ENCODE measurements at places on chromosomes 11 and 22.

DNA sequence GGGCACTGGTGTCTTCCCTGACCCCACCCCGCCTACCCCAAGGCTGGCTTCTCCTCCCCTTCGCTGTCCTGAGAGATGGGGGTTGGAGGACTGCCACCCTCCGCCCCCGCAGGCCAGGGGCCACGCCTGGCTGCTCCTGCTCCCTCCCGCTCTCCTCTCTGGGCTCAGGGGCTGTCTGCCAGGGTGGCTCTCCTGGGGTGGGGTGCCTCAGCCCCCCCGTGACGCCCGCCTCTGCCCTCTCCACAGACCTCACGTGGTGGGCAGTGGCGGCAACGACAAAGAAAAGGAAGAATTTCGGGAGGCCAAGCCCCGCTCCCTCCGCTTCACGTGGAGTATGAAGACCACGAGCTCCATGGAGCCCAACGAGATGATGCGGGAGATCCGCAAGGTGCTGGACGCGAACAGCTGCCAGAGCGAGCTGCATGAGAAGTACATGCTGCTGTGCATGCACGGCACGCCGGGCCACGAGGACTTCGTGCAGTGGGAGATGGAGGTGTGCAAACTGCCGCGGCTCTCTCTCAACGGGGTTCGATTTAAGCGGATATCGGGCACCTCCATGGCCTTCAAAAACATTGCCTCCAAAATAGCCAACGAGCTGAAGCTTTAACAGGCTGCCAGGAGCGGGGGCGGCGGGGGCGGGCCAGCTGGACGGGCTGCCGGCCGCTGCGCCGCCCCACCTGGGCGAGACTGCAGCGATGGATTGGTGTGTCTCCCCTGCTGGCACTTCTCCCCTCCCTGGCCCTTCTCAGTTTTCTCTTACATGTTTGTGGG, 8.1 kb downstream of the RCOR2 start:
- no peak for DNase-seq

DNA sequence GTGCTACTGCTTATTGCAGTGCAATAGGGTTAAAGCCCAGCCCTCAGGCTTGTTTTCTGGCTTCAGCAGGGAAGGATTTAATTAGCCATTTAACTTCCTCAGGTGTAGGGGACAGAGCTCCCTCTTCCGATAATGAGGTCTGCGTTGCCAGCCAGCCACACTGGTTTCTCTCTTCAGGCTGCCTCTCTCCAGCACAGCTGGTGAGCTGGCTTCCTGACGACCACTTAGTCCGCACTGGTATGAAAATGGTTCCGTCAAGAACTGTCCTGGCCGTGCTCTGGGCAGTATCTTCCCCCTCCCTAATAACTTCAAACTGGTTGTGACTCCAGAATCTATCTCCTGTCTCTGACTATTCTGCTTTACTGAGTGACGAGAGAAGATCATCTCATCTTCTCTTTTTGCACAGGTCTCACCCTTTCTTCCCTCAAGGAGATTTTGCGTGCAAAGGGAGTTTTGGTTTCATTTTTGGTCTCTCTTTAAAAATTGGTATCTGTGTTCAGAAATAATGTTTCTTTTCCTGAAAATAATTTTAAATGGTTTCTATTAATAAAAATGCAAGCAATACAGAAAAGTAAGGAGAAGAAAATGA, 49.2 kb downstream of the CNTN5 start:
- DNase-seq, result no peak

GRCh38 chr22:47213571-47214230, 451.3 kb downstream of the TBC1D22A start:
- DNase-seq, result no peak

DNA sequence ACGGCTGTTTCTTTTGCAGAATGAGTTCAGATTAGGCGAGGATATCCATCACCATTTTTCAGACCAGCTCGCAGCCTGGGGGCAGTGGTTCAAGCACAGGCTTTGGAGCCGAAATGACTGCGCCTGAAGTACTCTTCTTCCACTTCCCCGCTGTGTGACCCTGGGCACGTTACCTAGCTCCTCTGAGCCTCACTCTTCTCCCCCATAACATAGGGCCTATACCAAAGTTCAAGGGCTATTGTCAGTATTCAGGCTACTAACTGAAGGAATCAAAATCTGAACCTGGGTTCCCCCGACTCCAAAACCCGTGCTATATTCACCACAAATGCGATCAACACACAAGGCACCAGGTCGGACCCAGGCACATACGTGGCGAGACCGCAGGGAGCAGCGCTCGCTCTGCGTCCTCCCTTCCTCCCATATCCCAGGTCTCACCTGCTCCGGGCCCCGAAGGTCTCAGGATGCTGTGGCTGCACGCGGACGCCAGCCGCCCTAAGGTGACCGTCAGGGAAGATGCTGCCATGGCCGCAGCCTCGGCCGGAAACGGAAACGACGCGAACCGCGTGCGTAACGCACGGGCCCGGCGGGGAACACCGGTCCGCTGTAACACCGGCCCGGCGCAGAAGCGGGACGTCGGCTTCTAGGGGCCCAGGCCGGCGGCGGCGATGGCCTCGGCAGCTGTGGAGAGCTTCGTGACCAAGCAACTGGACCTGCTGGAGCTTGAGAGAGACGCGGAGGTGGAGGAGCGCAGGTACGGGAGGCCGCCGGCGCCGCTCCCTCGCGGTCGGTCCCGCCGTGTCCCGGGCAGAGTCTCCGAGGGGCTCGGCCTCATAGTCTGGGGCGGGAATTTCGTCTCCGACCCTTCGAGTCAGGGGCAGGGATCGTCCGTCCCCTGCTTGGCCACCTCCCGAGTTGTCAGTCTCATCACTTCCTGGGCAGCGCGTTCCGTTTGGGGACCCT, at the start of the genes IGHMBP2 and MRPL21:
IGHMBP2 (plus strand) TSS at position 604 of the 960 bp plus-strand sequence; CDS start at position 666, 62 bp downstream.
MRPL21 (minus strand) TSS at position 545 of the 960 bp plus-strand sequence; CDS start at position 523, 22 bp downstream.
- peak; percentile 76 for DNase-seq

- no peak for DNase-seq
Measured at GRCh38 chr11:115159207-115159606, 345.0 kb downstream of the CADM1 start.

DNA sequence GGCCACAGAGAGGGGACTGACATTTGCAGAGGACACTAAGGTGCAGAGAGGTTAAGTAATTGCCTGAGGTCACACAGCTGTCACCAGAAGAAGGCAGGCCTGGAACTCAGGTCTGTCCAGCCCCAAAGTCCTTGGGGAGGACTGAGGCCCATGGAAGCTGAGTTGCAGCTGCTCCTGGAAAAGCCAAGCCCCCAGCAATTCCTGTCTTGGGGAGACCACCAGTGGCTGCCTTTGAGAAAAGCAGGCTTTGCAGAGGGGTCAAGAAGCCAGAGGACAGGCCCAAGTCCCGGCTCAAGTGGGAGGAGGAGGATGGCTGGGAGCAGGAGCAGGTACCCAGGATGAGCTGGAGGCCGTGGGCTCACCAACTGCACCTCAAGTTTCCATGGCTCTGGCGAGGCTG, 3.4 kb downstream of the NFAM1 start:
- DNase-seq, result no peak

GRCh38 chr11:10973416-10973815, 115.6 kb upstream of the ZBED5 start:
- no peak for DNase-seq

DNA sequence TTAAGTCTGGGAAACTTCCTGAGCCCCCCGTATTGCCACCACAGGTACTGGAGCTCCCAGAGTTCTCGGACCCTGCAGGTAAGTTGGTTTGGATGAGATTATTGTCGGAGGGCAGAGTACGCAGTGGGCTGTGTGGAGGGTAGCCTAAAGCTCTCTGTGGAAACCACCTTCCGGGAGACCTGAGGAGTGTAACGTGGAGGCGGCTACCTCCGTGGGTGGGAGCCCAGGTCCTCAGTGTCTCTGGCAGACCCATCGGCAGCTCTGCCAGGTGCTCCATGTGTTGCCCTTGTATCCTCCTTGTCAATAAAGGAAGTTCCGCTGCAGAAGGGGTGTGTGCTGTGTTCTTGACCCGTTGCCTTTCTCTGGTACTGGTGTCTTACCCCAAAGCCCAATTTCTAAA, 61.4 kb downstream of the SYT13 start:
- DNase-seq, result no peak

DNA sequence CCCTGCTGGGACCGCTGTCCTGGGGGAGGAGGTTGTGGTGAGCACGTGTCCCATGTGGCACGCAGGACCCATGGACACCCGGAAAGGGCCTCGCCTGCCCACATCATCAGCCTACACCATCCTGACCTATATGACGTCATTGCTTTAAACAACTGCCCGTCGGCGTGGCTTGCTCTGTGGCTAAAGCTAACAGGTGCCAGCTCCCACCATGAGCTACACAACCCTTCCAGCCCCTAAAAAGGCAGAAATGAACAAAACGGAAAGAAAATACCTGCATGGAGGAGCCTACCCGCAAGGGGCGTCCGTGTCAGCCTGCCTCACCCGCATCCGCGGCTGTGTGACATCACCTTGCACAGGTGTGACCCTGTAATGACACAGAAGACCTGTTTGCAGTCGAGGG, 481.8 kb downstream of the BRD1 start:
- no peak for DNase-seq

DNA sequence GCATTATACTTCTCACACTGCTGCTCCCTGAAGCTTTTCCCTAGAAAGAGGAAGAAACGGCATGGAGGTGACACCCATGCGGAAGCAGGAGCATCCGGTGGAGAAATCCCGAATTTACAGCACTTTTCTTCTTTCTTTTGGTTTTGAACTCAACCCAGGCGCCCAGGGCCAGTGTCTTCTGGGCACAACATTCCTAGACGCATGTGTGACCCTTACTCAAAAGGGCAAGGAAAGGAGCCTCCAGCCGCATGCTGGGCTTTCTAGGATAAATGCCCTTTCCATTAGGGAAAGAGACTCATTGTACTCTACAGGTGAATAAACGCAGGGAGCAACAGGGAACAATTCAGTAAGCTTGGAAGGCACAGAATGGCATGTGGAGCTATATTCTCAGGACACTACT, 19.5 kb downstream of the ADAMTS8 start:
- DNase-seq, result no peak

DNA sequence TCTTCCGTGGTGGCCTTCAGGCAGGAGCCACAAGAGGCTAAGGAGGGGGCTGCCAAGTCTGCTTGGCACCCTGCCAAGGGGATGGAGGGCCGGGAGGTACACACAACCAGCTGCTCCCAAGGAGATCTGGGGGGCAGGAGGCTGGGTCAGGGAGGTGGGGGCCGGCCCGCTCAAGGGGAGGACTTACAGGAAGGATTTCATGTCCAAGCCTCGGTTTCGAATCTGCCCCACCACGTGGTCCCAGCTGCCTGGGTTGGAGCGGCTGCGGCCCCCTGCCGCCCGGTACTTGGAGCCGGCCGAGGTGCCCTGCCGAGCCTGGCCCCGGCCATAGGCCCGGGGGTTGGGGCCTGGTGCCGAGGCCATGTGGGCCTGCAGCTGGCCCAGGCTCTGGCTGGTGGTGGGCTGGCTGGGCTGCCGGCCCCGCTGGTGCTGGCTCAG, 33.5 kb downstream of the LRRC10B start:
- DNase-seq, result peak; percentile 82

DNA sequence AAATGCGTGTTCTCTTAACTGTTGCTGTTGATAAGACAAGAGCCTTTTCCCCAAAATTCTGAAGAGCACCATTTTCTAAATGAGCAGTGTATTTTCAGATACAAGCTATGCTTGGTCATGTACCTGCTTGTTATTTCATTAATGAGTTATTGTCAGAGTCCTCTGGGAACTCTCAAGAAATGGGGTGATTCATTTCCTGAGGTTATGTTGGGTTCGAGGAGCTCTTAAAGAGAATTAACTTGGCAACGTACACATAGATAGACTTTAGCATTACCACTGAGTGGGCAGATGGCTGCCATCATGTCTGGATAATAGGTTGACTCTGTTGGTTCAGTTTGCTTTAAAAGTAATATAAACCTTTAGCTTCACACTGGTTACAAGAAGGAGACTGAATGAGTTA, 87.9 kb upstream of the SORL1-AS1 start:
- DNase-seq, result no peak

DNA sequence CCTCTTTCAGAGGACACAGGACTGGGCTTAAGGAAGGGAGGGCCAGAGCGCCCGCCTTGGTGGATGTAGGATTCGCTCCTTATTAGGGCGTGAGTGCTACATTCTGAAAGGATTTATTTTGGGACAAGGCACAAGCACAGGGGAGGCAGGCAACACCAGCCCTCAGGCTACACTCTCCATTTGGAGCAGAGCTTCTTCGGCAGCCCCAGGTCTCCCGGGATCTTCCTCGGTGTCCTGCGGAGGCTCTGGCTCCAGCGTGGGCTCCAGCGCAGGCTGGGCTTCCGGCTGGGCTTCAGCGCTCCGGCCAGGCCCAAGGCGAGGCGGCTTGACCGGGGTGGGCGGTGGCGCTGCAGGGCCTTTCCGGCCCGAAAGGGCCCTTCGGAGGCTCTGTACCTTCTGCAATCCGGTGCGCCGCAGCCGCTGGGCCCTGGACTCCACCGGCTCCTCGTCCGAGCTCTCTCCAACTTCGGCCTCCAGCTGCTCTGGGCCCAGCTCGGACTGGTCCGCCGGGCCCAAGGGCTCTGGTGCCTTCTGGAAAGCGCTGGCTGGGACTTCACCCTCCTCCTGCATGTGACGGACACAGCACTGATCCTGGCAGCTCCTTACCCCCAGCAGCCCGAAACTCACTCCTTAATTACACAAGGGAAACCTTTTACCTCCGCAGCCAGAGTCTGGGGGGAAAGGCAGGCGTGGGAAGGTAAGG, 1.1 kb downstream of the CAVIN3 start:
- no peak for DNase-seq

DNA sequence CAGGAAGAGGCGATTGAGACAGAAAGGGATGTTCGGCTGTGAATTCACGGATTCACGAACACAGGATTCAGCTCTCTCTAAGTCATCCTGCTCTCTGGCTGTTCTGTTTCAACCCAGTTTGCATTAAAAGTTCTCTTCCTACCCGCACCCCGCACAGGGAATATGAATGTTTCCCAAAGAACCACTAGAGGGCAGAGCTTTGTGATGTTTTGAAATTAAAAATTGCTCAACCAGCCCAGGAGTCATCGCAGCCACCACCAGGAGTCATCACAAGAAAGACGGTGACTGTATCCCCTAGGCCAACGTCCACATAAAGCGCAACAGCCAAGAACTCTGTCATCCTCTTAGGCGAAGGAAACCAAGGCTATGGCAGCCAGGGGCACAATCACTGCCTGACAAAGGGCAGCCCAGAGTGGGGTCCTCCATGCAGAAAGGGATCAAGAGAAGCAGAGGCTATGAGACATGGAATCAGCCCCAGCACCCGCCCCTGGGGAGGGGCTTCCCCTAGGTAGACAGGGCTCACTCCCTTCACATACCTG, 122.4 kb downstream of the WT1 start:
- no peak for DNase-seq

GRCh38 chr11:118135796-118136165, 16.8 kb downstream of the SCN4B start:
- DNase-seq, result no peak

DNA sequence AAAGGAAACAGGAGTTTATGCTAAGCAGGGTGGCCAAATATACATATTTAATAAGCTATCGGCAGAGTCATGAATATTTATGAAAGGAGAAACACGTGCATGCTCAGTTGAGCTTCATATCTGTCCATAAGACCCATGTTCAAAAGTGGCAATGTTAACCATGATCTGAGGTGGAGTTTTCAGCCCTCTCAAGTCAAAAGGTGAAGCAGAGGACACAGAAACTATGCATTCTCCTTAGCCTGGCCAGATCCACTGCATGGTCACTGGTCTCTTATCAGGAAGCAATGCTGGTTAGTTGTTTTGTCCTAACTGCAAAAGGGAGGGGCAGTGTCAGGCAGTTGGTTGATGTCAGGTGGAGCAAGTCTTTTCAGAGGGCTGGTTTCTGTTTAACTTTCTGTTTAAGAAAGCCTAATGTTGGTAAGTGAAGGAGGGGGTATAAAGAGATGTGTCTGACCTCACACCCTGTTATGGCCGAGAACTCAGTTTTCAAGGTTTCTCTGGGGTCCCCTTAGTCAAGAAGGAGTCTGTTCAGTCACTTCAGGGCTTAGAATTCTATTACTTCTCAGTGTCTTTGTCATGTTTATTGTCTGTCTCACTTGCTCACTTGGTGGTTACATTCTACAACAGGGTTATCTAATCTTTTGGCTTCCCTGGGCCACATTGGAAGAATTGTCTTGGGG, 5.5 kb upstream of the SELENOH start:
- DNase-seq, result no peak

Data from NCI-H510A (cell line).